ENCODE measurements at places on chromosomes 16 and 17.

- no peak for DNase-seq
Observed at GRCh38 chr16:14186007-14186794, 115.1 kb downstream of the MRTFB start.

DNA sequence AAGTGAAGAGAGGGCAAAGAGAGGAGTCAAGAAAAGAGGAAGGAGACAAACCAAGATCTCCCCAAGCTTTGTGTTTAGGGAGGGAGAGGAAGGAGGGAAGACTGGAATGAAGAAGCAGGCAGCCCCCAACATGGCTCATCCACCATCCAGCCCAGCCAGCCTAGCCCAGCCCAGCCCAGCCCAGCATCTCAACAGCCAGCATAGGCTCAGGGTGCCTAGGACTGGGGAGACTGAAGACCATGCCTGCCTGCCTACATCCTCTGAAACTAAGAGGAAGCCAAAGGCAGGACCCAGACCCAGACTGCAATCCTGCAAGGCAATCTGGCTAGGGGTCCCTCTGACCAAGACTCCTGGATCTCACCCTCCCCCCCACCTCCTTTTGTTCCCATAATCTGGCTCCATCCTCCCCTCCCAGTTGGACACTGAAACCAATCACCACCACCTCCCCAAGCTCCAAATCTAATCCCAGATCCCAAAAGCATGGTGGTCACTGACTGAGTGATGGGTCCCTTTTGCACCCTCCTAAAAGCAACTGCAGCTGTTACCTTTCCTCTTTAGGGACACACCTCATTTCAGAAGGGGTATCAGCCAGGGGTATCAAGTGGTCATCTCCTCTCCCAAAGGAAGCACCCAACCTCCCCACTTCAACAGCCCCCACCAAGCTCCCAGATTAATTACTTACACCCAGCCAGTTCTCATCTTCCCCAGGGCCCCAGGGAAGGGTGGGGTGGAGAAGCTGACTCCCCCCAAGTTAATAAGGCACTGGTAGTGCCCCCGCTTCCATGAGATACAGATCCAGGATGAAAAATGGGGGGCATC is 1.2 kb downstream of the HDAC5 start:
- no peak for DNase-seq

GRCh38 chr17:41970901-41971331 is 4.3 kb downstream of the CNP start:
- no peak for DNase-seq

- no peak for DNase-seq
Observed at GRCh38 chr16:30786936-30787612, at the start of gene ZNF629. Gene ZNF629 (minus strand): TSS chr16:30787205. CDS start chr16:30784482, 2,723 bp downstream.

DNA sequence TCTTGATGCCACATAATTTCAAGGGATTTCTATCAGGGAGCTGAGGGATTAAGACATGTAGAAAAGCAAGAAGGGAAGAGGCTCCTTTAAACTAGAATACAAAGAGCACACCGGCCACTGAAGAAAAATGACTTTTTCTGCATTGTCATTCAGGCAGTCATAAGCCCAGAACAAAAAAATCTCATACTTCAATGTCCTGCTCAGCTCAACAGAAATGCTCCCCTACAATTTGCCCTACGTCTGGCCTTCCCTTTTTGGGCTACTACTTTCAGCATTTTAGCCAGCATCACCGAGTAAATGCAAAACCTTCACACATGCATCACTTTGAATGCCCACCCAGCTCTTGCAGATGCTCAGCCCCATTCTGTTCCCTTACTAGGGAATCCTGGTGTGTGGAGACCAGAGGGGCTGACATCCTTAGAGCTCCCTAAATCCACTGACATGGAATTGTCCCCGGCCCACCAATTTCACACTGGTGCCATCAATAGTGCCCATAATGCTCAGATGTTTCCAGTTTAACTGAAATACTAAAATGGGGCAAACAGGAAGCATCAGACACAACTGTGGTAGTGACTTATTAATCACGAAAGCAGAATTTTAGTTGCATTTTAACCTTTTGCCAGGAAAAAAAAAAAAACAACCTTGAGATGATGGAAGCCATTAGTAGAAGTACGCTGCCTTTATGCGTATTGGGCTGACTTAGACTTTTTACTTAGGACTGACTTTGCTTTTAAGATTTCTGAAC is 2.7 kb downstream of the MAP3K14 start:
- no peak for DNase-seq

DNA sequence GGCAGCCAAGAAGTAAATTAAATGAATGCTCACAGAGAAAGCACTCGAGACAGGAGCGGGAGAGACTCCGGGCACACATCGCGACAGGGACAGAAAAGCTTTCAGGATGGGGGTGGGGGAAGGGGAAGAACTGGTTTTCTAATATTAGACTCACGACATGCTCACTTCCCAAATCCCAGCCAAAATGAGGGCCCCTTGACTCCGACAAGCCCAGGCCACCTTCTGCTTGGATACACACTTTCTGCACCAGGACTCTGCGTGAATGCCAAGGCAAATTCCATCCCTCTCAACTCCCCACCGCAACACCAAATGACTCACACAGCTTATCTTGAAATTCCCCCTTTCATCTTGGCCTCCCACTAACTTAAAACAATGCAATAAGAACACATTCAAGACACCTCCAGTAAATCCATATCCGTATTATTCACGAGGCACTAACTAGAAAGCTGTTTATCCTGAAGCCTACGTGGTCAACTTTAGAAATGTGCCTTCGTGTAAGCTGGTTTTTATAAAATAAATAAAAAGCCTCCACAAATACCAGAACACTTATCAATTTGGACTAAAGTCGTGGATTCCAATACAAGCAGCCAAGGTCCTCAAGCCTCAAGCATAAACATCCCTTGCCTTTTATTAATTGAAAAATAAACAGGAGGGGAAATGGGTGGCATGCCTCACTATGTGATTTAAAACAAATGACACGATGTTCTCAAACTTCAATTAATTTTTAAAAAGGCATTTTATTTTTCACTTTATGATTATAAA is 46.1 kb downstream of the NXN start:
- no peak for DNase-seq

DNA sequence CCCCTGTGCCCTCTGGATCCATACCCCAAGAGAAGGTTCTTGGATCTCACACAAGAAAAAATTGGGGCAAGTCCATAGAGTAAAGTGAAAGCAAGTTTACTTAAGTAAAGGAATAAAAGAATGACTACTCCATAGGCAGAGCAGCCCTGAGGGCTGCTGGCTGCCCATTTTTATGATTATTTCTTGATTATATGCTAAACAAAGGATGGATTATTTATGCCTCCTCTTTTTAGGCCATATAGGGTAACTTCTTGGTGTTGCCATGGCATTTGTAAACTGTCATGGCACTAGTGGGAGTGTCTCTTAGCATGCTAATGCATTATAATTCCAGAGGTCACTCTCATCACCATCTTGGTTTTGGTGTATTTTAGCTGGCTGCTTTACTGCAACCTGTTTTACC is 70.8 kb downstream of the NLK start:
- DNase-seq, result no peak

GRCh38 chr16:84505249-84506187 is 1.1 kb upstream of the MEAK7 start:
- DNase-seq, result no peak

- no peak for DNase-seq
Observed at GRCh38 chr16:21339269-21339641, 61.2 kb upstream of the CRYM start.

DNA sequence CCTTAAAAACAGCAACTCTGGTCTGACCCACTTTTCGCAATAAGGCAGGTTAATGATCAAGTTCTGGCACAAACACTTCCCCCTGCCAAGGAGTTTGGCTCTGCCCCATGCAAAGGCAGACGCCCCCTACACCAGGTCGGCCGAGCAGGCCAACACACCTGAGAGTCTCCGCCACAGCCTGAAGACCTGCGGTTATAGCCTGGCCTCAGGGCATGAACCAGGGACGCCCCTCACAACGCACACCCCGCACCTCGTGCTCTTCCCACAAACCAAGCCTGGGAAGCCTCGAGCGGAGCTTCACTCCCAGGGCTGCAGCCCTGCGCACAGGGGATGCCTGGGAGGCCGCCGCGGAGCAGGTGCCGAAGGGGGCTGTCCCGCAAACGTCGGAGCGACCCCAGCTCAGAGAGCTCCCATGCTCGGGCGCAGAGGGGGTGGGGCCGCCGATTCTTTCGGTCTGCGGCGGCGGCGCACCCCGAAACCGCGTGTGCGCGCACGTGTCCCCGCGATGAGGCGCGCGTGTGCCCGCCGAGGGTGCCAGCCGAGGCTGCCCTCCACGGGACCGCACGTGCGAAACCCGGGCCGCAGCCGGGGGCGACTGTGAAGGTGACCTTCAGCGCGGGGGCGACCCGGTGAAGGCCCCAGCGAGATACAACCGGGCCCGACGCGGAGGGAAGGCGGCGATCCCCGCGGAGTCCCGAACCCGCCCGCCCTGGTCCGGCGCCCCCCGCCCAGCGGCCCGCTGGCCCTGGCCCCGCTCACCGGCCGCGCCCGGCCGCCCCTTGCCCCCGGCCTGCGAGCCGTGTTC is 559 bp downstream of the CLUH start:
- no peak for DNase-seq

DNA sequence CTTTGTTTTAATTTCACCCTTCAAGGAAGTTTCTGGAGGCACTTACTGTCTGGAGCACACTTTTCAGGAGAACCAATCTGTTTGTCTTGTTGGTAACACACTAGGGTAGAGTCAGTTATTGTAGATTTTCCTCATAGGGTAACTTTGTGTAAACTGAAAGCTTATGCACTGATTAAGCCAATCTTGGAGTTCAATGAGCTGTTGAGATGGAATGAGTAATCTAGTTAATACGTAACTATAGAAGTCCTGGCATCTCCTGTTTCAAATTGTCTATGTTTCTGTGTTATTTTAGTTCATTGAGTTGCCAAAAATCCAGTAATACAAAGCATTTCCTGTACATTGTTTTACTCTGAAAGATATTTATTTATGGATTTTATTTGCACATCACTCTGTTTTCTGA is 111.6 kb upstream of the HAS3 start:
- no peak for DNase-seq

DNA sequence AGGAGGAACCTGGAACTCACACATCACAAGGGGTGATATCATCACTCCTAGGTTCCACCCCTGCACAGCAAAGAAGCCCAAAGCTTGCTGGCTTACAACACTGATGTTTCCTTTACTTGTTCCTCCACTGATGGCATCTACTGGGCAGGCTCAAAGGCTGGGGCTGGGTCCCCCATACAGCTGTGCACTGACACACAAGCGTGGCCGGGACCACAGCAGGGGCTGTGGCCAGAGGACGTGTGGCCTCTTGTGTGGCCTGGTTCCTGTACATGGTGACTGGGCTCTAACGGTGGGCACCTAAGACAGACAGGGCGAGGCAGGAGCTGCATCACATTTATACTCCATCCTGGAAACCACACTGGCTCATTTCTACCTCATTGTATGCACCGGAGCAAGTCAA is 264.4 kb upstream of the FOXF1 start:
- DNase-seq, result no peak

GRCh38 chr17:2613089-2613808 is 19.8 kb downstream of the PAFAH1B1 start:
- DNase-seq, result no peak

- no peak for DNase-seq
Observed at GRCh38 chr16:25235991-25236390, 19.2 kb downstream of the AQP8 start.

DNA sequence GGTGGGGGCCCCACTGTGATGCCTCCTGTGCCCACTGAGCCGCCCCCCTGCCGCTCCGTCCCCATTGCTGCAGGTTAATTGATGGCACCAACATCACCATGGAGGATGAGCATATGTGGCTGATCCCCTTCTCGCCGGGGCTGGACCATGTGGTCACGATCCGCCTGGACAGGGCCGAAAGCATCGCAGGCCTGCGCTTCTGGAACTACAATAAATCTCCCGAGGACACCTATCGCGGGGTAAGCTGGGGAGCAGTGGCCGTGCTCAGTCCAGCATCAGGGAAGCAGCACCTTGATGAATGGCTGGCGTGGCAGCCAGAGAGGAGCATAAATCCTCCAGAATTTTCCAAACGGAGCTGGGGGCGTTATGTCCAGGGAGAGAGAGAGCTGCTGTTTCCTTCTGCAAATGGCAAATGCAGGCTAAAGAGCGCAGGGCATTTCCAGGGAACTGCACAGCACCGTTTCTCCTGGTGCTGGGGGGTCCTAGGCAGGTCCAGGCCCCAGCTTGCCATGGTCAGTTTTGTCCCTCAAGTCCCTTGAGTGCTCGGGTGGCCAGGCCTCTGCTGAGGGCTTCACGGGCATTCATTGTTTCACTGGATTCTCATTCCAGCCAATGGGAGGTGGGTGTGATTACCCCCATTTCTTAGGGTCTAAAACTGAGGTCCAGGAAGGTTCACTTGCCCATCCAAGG is 216.4 kb downstream of the KATNIP start:
- DNase-seq, result no peak

- DNase-seq, result no peak
Observed at GRCh38 chr17:79721993-79722671, 8.6 kb upstream of the ENPP7 start.

GRCh38 chr16:29769507-29769906 is 8.5 kb upstream of the ZG16 start:
- DNase-seq, result no peak

DNA sequence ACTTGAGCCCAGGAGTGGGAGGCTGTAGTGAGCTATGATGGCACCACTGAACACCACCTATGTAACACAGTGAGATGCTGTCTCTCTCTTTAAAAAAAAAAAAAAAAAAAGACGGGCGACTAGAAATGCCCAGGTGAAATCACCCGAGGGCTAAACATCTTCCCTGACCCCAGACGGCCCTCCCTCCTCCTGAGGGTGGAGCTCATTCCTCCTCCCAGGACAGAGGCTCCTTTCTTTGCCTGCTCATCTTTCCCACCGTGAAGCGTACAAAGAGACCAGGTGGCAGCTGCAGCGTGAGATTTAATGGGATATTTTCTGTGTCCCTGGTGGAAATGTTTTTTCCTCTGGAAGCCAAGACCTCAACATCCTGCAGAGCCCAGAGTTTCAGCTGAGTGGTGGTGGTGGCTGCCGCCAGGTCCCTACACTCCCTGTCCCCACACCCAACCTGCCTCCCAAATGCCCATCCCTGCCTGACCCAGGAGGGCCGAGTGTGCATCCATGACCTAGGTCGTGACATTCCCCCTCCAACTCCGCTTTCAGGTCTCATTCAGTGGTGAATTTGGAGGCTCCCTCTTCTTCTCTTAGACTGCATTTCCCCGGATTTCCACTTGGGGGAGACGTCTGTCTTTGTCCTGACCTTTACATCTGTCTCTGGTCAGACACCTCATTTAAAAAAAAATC is 14.4 kb upstream of the GPRC5B start:
- peak; percentile 66 for DNase-seq

GRCh38 chr17:66547151-66547865 is 244.9 kb downstream of the PRKCA start:
- DNase-seq, result no peak

All from GM13977 (cell line).